ENCODE measurements at places on chromosomes 12 and 14.

- no peak for DNase-seq
These were observed 8.7 kb downstream of the ZCCHC8 start for GRCh38 chr12:122491991-122492390.

GRCh38 chr12:56687223-56688128 is 608 bp downstream of the PTGES3 start:
- DNase-seq: peak; percentile 10

DNA sequence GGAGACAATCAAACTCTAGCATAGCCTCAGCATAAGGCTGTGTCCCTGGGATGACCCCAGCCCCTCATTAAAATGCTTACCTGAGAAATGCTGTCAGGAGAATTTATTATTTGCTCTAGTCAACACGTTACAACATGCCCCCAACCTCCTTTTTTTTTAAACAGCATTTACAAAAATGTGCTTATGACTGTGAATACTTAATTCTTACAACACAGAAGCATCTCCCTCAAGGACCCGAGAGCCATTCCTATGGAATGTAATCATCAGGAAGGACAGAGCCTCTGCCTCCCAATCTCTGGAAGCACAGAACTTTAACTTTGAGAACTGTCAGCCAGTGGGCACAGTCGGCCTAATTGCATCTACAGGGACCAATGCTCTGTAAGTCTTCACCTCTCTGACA is 136.6 kb upstream of the OVCH1 start:
- DNase-seq: no peak

DNA sequence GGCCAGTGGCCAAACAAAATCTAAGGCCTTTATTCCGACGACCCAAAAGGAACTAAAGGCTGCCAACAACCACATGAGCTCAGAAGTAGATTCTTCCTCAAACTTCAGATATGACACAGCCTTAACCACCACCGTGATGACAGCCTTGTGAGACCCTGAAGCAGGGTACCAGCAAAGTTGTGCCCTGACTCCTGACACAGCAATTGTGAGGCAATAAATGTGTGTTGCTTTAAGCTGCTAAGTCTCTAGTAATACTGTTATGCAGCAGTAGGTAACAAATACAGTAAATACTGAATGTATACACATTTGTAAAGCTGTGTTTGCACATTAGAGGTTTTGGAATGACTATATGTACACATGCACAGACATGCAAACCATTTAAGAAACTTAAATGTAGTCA is 10.7 kb upstream of the SLC6A13 start:
- no peak for DNase-seq

DNA sequence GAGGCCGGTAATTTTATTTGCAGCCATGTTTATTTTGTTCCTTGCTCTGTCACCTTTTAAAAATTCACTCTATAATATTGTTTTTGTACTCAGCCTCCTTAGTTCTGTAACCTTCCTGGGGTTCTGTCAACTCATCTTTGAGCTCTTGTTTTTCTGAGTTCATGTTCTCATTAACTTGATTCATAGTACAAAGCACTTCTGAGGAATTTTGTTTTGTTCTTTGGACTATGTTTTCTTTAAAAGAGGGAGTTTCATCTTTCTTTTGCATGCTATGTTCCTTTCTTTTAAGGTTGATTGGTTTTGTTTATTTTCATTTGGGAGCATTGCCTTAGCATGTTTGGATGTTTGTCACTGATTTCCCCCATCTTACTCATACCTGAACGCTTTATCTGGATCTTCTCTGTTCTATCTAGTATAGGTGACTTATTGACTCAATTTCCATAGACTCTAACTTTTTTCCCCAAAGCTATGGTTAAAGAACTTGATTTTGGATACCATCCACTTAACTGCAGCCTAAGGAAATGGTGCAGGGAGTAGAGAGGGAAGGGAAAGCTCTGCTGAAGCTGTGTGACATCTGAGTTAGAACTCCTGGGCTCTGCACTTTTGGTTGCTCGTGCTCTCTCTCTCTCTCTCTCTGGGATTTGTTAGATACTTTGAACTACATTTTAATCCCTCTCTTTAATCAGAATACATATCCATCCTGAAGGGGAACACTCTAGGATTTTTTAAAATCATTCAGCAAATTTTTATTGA is 268.5 kb downstream of the PAWR start:
- DNase-seq: no peak

DNA sequence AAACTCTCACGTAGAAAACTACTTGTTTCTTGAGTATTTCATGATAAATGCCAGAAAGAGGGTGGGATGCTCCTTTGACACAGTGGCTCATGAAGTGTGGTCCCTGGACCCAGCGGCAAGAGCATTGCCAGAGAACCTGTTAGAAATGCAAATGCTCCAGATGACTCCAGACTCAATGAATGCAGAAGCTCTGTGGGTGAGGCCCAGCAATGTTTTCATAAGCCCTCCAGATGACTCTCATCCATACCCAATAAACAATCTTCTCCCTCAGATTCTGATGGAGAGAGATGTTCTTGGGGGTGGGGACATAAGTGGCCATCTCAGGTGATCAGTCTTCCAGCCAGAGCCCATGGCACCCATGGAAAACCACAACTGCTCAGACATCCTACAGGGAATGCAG is 88.9 kb downstream of the SMOC1 start:
- no peak for DNase-seq

DNA sequence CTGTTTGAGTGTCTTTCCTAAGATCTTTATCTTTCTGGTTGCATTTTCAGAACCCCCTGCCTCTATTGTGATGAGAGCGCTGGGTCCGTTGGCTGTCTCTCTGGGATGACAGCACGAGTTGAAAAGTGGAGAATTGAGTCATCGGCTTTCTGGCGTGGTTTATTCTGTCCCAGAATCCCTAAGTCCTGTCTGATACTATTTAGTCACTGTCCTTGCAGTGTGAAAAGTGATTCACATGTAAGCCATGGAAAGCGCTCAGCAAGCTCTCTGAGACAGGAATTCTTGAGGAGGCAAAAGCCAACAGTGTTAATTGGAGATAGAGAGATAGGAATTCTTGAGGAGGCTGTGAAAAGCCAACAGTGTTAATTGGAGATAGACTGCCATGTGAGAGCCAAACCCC is 121.7 kb downstream of the CHST11 start:
- DNase-seq: no peak

- no peak for DNase-seq
These were observed 39.6 kb downstream of the RAD52 start for GRCh38 chr12:909861-910260.

GRCh38 chr12:130871286-130872178 is at the start of gene RAN:
Gene RAN (plus strand): TSS chr12:130872066. CDS start chr12:130872594, 528 bp downstream.
- peak; percentile 97 for DNase-seq

- no peak for DNase-seq
These were observed 99.3 kb upstream of the PTPRB start for GRCh38 chr12:70736351-70737133.

DNA sequence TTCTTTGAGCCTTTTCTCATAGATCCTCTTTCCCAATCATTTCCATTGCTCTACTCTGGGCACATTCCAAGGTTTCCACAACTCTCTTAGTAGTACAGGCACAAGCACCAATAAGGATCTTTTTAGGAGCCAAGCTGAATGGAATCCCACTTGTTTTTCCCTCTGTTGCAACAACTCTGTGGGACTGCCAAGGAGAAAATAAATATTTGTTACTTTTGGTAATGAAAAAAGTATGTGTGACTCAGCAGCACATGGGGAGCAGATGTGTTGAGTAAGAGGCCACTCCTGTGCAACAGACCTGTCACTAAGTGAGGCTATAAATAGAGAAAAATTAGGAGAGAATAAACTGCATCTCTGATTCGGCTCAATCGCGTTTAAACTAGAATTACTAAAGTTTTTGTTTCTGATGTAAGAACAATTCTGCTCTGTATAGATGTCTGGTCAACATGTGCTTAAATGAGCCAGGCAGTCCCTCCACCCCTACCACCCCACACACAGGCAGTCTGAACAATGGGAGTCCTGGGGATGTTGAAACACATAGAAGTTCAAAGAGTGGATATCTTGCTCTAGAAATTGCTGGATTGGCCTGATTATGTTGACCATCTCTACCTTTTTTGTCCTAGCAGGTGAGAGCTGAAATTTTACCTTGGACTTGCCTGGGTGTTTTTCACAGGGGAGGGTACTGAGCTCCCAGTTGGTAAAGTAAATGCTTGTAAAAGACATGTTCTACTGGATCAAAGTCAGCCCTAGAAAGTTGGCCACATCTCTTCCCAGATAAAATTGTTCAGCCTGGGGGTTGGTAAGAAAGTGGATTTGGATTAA is 244.3 kb upstream of the NOVA1 start:
- no peak for DNase-seq

GRCh38 chr14:105577314-105577861 is 51.0 kb downstream of the TMEM121 start:
- DNase-seq: no peak

DNA sequence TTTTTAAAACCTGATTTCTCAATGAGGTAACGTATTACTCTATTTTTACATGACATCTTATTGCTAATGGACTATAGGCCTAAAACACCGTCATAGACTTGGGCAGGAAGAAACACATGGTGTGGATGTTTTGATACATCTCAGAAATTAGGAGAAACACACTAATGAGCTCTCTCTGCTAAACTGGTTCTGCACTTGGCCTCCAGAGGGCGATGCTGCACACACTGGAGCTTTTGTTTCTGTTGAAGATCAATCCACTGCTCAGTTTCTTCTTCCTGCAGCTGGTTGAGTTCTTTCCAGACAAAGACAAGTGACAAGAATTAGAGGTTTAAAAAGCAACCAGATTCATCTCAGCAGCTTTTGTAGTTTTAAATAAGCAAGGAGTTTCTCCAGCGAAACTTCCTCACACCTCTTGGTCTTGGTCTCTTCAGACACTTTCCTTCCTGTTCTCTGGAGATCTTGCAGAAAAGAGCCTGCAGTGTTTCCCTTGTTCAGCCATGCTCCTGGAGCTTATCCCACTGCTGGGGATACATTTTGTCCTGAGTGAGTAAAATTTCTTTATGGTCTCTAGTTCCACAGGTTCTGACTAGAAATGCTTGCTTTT is 178.5 kb upstream of the OR4E1 start:
- DNase-seq: no peak

GRCh38 chr12:120079411-120080400 is 36.8 kb downstream of the RAB35 start:
- DNase-seq: no peak

GRCh38 chr14:70794294-70794693 is 15.0 kb downstream of the MAP3K9 start:
- no peak for DNase-seq

DNA sequence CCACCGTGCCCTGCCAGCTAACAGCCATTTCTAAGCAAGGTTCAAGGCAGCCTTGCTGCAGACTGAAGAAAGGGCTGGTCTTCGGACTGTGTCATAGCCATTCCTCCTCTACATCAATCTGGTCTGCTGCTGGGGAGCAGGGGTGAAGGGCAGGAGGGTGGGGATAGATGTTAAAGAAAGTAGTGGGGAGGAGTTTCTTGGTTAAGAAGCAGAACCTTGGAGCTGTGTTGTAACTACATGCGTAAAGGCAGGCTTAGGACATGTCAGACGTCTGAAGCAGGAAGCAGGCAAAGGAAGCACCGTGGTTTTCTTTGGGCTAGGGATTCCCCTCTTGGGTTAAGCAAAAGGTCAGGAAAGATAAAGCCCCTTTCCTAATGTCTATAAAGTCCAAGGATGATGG is 18.1 kb upstream of the NEK9 start:
- DNase-seq: no peak

GRCh38 chr12:133083345-133083744 is 2.6 kb downstream of the ZNF140 start:
- DNase-seq: no peak

DNA sequence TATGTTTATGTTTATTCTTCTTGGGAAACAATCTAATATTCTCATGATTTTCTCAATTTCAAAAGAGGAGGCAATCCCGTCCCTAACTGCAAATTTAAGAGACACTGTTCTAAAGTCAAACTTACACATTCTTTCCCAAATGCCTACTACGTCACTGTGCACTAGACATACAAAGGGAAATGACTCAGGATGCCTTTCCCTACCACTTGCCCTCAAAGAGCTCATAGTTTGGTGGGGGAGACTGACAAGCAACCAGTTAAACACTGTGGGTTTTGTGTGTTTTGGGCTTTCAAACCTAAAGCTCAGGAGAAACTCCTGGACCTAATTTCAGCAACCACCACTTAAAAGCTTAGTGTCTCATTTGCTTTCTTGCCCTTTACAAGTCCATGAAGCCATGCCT is 58.4 kb downstream of the ATP2B1 start:
- no peak for DNase-seq

GRCh38 chr14:95686935-95687334 is 709 bp downstream of the TCL1B start:
- DNase-seq: no peak

- no peak for DNase-seq
These were observed 78.3 kb upstream of the RTL1 start for GRCh38 chr14:100981809-100982208.

GRCh38 chr14:65531148-65531547 is 118.6 kb downstream of the FUT8 start:
- DNase-seq: no peak

Data from NCI-H187 (cell line).